Non-pigmented ciliary epithelial cell (primary cell): ENCODE measurements at places on chromosomes 3 and 15.

- DNase-seq, result no peak
Observed at GRCh38 chr3:10219737-10220136, 28.5 kb upstream of the TATDN2 start.

DNA sequence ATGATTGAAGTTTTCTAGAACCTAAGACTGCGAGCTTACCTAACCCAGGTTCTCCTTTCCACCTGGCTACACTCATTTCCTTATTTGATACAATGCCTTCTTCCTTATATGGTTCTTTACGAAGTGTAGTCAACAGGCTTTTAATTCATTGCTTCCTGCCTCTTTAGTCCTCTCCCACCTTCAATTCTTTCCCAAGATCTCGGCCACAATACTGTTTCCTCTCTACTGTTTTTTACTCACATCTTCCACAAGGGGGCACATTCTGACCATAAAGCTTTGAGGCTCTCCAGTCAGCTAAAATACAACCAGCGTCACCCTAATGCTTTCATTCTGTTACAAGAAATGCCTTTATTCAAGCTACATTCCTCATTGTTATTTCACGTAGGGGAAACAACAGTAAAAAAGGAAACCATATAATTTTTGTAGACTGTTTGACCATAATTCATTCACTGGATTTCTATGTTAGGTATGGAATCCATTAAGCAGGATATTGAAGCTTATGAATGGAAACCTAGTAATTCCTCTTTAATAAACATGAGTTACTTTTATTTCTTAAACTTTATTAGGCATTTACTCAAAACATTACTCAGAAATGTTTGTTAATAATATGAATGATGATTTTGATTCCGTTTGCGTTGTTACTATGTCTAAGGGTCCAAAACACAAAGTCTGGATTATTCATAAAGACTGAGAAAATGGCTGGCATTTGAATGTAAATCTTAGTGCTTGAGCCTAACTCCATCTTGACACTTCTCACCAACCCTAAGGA, 29.5 kb upstream of the VEPH1 start:
- DNase-seq, result peak; percentile 83

DNA sequence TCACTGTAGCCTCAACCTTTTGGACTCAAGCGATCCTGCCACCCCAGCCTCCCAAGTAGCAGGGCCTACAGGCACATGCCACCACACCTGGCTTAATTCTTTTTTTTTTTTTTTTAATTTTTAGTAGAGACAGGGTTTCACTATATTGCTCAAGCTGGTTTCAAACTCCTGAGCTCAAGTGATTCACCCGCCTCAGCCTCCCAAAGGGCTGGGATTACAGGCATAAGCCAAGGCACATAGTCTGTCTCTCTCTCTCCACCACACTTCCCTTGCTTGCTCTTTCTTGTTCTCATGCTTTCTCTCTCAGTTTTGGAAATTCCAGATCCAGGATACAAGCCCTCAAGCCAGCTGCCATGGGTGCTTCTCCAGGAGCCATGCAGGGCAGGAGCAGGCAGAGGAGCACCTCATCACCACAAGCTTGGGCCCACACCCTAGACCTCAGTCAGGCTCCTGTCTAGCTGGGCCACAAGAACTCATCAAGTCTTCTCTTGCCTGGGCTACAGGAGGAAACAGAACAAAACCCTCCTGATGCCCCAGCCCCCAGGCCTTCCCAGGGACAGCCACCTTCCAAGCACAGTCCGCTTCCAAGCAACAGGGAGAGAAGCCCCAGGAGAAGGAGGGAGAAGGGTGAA, 145.3 kb upstream of the LPP start:
- DNase-seq, result no peak

DNA sequence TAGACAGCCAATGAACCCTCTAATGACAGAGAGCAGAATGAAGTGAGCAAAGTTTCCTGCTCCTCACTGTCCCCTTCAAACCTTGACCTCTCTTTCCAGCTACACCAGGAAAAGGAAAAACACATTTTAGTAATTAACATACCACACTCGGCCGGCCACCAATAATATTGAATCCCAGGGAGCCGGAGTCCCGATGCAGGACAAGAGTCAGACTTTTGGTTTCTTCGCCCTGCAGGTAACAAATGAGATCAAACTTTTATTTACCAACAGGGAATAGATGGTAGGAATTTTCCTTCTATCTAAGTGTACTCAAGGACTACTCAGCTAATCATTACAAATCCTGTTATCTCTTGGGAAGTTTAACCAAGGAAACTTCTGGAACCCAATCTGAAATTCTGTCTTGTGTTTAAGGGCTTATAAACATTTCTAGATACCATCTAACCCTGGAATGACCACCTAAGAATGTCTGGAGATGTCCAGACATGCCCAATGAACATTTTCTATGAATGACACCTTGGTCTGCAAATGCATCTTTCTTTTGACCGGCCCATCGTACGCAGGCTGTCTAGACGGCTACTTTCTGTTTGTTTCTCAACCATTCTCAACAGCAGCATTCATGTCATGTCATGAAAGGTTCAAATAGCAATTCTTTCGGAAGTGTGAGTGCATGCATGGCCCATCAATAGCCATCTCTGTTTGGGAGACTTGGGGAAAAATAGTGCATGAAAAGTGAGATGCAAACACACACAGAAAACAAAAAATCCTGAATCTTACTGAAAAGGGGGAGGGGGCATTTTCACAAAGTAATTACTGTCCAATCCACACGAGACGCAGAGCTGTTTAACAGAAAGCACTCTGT, 16.1 kb downstream of the PDZRN3 start:
- no peak for DNase-seq

DNA sequence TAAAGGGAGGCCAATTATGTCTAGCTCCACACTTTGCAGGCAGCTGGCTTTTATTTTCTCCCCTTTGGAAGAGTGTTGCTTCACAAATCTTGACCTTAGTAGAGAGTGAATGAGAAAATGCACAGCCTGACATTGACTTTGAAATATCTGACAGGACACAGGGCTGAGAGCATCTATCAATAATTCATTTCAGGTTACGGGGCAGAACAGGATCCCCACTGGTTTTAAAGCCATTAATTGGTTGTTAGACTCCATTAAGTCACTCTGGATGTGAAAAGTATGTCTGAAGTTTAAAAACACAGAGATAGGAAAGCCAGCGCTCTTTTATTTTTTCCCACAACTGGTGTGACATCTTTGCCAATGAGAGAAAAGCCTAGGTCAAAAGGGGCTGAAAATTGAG, 251.9 kb upstream of the TMC3 start:
- DNase-seq, result no peak

DNA sequence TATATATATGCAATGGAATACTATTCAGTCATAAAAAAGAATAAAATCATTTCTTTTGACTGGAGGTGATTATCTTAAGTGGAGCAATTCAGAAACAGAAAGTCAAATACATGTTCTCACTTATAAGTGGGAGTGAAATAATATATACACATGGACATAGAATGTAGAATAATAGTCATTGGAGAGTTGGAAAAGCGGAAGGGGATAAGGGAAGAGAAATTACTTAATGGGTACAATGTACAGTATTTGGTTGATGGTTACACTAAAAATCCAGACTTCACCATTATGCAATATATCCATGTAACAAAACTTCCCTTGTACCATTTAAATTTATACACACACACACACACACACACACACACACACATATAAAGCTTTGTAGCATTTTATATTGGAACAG, 84.3 kb downstream of the RAP2B start:
- DNase-seq, result no peak

DNA sequence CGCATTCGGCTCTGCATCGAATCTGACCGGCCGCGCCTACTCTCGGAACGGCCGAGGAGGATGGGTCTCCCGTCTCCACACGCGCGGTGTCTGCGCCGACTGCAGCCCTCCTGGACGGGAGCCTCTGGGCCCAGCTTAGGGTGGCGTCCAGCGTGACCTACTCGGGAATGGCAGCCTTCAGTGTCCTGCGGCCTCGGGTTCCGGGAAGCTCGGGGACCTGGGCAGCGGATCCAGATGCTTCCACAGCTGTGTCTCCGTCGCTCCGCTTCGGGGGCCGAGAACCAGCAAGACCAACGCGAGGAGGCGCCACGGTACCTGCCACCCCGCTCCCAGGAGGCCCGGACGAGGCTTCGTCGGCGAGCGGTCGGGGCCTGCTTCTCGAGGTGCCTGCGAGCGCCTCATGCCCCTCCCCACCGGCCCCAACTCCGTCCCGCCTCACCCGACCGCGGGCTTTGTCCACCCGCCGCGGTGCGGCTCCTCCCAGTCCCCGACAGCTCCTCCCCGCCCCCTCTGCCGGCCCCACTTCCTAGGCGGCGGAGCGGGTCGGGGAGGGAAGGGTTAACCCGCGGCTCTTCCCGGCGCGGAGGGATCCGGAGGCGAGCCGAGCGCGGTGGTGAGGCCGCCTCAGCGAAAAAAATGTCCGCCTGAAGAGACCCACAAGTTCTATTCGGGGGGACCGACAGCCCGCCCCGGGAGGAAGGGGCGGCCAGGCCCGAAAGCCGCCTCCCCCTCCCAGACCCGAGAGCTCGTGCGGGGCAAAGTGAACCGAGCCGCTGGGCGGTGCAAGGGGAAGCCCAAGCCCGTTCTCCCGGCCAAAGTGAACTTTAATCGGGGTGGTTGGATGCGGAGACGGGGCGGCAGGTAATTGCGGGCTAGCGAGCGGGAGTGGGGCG, at the start of gene TCF12:
TCF12 (plus strand) TSS at position 599 of the 893 bp plus-strand sequence. CDS start 1,270 bp downstream, outside the sequence.
- DNase-seq, result peak; percentile 76

DNA sequence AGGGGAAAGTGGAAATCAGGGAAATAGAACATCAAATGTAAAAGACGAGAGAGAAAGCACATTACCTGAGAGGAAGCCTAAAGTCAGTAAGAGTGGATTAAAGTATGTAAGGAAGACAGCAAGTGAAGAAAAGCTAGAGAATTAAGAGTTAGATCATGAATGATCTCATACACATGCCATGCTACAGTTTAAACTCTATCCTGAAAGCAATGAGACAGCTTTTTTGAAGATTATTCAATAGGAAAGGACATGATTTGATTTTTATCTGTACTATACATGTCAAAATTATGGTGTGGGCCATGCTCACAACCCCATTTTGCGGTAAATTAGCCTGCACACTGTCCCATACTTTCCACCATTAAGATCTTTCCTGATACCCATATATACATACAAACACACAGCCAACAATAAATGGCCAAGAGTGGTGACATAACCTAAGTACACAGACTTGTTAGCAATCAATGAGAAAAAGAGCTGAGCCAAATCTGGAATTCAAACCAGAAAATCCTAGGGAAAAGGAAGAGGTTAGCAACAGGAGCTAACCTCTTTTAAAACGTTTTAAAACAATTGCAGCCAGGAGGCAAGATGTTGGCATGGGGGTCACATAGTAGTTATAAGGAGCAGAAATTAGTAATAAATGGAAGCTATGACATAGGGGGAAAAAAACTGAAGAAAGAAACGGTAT, 4.5 kb downstream of the MYO9A start:
- DNase-seq, result no peak

DNA sequence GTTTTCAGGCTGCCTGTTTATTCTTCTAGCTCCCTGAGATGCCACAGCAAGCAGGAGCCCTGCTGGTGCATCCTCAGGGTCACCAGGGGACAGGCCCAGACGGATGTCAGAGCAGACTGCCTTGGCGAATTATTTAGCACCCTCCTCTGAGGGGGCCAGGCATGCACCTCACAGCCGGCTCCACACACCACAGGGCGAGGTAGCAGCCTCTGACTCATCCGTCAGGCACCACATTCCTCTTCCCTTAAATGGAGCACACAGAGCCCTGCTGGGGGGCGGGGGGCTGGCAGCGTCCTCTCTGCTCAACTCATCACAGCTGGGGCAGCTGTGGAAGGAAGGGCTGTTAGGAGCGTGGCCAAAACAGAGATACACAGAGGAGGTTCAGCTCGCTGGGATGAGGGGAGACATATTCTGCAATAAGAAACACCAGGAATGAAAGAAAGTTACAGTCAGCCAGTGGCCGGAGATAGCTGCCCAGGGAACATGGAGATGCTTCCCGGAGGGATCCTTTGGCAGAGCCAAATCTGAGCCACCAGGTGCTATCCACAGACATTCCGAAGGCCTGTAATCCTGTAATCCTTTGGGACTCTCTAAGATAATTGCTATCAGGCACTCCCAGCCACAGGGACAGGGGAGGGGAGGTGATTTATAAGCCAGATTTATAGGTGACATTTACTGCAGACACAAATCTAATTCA, 13.9 kb upstream of the PRICKLE2 start:
- peak; percentile 80 for DNase-seq

- DNase-seq, result no peak
Observed at GRCh38 chr3:17038900-17039553, 154.3 kb downstream of the PLCL2 start.

GRCh38 chr3:148532326-148532725, 165.4 kb upstream of the AGTR1 start:
- DNase-seq, result no peak

GRCh38 chr3:55006244-55006676, 78.4 kb upstream of the LRTM1 start:
- DNase-seq, result no peak

GRCh38 chr3:23484386-23484785, 281.3 kb downstream of the UBE2E2 start:
- no peak for DNase-seq

GRCh38 chr15:80246425-80246894, 5.6 kb downstream of the CTXND1 start:
- no peak for DNase-seq

DNA sequence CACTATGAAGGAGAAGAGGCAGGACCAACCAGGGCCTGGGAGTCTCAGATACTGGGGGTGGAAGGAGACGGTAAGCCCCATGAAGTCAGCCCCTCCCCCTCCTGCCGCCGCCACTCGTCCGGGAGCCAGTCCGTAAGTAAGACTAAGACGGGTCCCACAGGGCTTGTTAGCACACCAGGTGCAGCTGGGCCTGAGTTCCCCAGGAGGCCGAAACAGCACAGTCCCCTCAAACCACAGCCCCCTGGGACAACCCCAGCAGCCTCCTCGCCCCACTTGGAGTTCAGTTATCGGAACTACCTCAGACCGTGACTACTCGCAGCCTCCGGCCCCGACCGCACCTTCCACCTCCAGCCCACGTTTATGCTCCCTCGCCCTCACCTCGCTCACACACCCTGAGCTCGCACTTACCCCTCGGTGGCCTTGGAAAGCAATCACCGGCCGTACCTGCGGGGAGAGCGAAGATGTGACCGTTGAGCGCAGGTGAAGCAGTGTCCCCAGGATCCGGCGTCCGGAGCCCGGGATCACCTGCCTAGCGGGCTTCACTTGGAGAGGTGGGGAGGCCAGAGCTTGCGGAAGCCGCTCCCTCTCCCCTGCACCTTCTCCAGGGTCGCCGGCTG, 557 bp downstream of the ELL3 start:
- DNase-seq, result no peak

GRCh38 chr15:47792231-47792630, 74.9 kb downstream of the SEMA6D start:
- DNase-seq, result no peak

DNA sequence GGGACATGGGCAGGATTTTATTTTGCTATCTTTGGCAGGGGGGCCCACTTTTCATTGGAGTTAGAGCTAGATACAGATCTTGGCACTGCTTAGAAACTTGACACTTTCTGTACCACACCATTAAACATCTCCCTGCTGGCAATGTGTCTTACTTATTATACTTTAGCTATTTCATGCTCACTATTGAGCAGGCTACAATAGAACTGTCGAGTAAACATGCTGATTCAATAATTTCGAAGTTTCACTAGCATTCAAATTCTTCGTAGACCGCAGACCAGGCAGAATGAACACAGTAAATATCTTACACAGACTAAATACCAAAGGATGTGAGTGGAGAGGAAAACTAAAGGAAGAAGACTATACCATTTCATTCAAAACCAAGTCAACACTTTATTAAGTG, 180.8 kb downstream of the UNC13C start:
- no peak for DNase-seq

- no peak for DNase-seq
Observed at GRCh38 chr3:55194376-55194775, 266.5 kb upstream of the LRTM1 start.
